ENCODE measurements at places on chromosomes 16 and 17.

- DNase-seq = no peak
Observed at GRCh38 chr16:69701866-69702265, 24.5 kb downstream of the NQO1 start.

- no peak for DNase-seq
Observed at GRCh38 chr16:88727871-88728270, 21.6 kb downstream of the CTU2 start.

DNA sequence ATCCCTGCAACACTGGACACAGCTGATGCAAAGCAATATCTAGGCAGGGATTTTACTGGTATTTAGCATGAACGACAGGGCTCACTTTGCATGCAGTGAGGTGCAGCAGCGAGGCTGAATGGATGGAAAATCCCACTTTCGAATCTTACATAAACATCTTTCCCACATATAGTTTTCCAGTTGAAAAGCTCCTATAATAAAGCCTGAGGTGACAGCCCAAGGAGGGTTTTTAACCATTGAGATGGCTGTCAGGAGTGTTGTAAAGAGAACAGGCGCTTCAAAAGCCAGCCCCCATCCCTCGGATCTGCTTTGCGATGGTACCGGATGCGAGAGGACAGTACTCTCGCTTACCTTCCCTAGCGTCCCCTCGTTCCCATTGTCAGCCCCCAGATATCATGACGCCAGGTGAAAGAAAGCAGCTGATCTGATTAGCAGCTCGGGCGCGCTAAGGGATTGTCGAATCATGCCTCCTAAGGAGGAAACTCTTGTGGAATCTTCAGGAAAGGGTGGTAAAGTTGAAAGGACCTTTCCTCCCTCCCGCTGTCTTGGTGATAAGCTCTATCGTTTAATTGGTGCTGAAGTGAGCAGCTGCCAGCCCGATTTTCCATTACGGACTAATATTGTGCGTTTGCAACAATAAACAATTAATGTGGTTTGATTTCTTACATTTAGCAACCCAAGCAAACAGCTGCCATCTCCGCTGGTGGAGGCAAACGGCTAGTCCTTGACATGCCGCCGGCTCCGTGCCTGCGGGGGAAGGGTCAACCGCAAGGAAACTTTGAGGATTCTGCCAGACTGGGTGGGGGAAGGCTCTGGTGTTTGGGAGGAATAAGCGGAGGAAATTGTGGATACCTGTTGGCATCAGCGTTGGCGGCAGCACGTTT is 1.8 kb downstream of the CDH8 start:
- peak; percentile 46 for DNase-seq

- peak; percentile 51 for DNase-seq
Observed at GRCh38 chr16:70432723-70433457, 6.0 kb downstream of the ST3GAL2 start.

GRCh38 chr17:18218756-18219415 is 6.5 kb upstream of the LLGL1 start:
- DNase-seq = no peak

DNA sequence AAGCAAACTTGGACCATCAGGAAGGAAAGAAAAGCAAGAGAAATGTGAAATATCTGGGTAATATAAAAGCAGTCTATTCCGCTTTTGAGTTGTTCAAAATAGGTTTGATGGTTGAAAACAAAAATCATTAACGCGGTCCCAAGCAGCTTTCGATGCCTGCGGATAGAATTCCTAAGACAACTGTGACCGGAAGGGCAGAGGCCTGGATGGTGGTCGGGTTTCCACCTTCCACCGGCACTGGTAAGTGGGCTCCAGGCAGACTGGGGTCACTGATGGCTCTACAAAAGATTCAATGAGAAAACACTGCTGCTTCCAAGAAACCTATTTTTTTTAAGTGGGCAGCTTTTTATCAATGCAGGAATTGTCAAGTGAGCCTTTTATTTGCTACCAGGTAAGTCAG is 49.8 kb downstream of the ZCCHC14 start:
- peak; percentile 45 for DNase-seq

- peak; percentile 65 for DNase-seq
Observed at GRCh38 chr16:57863434-57864160, 61.3 kb upstream of the KIFC3 start.

All from NCI-H82 (cell line).